ENCODE measurements at places on chromosomes 12 and 14.

DNA sequence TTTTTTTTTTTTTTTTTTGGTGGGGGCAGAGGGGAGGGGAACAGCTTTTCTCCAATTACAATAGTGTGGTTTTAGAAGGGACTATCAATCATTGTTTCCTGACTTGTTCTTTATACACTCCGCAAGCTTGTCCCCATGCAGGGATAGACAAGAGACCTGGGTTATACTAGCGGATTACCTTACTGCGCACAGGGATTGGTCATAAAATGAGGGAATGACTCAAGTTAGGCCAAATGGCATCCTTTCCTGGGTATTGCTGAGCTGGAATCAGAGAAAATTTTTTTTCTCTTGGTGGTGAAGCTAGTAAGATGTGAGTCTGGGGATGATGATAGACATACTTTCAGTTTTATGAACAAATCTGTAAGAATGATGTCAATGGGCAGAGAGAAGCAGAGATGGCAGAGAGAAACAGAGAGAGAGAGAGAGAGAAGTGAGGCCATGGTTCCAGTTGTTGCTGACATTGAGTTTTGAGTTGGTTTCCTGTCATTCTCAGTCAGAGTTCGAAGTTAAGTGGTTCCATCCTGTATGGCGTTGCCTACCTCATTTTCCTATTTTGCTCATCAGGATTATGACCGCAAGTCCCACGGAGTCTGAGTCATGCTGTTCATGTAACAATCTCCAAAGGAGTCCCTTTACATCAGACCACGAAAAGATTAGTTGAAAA, 59.1 kb upstream of the OTOGL start:
- DNase-seq: no peak

GRCh38 chr12:45290216-45290605, 74.3 kb downstream of the ANO6 start:
- DNase-seq: no peak

- no peak for DNase-seq
Measured at GRCh38 chr12:68106160-68106559, 53.4 kb downstream of the IFNG start.

- DNase-seq: no peak
Measured at GRCh38 chr12:62604373-62604772, 137.7 kb downstream of the MON2 start.

- no peak for DNase-seq
Measured at GRCh38 chr14:39668449-39668848, 236.2 kb upstream of the FBXO33 start.

DNA sequence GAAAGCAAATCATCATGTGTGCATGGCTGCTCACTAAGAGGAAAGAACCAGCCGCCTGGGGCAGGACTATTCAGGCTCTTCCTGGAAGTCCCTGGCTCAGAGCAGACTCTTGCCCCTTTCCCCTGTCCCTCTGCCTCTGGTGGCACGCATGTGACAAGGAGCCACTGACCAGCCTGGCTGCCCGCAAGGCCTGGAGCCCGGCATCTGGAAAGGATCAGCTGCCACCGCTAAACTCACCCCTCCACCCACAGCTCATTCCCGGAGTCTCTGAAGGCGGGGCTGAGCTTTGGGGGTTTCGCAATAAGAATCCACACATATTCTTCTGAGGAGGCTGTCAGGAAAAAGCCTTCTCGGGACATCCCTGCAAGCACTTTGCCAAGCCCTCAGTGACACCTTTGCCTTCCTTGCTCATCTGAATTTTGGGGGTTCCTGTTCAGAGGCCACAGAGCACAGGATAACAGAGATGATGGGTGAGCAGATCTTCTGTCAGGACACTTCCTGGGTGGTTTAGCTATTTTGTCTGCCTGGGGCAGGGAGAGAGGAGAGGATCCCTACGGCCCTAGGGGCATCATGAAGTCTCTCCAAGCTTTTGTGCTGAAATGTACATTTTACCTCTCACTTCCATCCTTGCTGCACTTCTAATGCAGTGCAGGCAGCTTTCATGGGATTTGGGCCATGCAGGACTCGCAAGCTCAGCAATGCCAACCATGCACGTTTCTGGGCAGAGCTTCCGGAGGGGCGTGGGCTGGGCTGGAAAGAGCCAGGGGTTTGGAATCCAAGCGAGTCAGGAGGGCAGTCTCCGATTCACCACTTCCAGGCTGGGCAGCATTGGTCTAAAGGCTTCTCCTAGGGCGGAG, 124.8 kb upstream of the MAP1LC3B2 start:
- DNase-seq: no peak

DNA sequence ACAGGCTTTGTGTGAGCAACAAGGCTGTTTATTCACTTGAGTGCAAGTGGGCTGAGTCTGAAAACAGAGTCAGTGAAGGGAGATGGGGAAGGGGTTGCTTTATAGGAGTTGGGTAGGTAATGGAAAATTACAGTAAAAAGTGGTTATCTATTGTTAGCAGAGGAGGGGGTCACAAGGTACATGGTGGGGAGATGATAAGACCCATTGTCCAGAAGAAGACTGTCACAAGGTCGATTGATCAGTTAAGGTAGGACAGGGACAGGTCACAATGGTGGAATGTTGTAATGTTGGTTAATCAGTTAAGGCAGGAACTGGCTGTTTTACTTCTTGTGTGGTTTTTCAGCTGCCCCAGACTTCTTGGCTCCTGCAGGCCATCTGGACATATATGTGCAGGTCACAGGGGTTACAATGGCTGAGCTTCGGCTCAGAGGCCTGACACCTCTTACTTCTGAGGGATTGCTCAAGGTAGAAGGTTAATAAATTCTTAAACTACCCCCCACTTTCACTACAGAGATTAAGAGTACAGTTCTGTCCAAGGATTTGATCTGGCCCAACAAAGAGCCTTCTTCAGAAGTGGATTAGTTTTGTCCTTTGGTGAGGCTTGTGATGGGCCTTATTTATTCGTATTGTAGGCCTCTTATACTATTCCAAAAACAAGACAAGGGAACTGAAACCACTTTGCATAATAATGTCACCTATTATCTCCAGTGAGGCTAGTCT, 13.8 kb upstream of the DHRS4 start:
- DNase-seq: no peak

GRCh38 chr12:104886418-104887401, 71.4 kb downstream of the SLC41A2 start:
- no peak for DNase-seq

GRCh38 chr14:38389681-38390080, 133.8 kb upstream of the CLEC14A start:
- no peak for DNase-seq

DNA sequence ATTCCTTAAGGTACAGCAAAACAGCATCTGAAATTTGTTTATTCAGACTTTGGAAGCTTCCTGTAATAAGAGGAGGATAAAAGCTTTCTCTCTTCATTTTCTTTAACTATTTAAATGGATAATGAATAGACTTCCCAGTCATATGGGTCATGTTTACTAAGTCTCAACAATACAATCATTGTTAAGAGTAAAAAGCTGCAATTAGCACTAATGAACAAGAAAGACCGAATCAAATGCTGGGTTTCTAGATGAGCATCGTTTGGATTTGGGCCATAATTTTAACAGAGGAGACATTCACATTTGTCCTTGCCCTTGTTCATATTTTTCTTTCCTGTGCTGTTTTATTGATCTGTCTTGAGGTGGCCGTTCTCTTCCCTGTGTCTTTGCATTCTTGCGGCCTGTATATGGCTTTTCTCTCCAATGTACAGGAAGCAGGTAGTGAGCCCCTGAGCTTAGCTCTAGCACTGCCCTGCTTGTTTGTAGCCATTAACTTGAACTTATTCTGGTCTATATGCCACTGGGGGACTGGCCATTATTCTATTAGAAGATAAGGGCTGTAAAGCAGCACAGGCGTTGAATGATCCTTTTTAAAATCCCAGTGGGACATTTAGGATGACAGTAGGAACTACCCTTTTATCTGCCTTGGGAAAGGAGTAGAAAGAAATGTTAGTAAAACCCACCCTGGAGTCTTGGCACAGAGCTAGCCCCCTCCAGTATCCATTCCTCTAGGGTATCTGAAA, 34.6 kb downstream of the ABHD12B start:
- DNase-seq: peak; percentile 8

DNA sequence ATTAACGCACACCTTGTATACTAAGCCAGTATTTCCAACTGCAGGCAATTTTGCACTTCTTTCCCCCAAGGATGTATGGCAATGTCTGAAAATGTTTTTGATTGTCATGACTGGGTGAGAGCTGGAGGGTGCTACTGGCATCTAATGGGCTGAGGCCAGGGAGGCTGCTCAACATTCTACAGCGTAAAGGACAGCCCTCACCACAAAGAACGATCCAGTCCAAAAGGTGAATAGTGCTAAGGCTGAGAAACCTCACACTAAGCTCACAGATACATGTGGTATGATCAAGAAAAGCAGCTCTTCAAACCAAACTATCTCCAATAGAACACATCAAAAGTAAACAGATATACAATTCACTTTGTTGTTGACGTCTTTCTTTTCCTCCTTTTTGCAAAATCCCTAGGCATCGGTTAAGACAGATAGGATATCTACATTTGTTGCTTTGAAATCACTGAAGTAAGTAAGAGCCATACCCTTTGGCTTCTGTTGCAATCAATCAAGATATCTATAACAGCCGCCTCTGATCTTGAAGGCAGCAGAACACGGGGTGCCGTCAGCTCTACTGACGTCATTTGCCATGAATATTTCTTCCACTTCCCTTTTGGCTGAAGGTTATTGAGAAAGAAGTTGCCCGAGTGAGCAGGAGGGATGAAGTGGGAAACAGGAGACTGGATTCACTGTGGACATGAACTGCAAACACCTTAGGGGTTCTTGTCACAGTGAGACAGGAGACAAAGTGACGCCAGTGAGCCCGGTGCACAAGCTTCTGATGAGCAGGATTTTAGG, 218.3 kb downstream of the FOXN3 start:
- no peak for DNase-seq

GRCh38 chr12:44335030-44335429, 499.1 kb downstream of the TMEM117 start:
- no peak for DNase-seq

DNA sequence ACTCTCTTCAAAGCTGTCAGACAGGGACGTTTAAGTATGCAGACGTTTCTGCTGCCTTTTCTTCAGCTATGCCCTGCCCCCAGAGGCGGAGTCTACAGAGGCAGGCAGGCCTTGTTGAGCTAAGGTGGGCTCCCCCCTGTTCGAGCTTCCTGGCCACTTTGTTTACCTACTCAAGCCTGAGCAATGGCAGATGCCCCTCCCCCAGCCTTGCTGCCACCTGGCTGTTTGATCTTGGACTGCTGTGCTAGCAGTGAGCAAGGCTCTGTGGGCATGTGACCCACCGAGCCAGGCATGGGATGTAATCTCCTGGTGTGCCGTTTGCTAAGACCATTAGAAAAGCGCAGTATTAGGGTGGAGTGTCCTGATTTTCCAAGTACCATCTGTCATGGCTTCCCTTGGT, 900.4 kb upstream of the MDGA2 start:
- no peak for DNase-seq

GRCh38 chr14:31962920-31963319, 114.2 kb upstream of the ARHGAP5 start:
- no peak for DNase-seq

GRCh38 chr12:40614923-40615322, 77.3 kb upstream of the CNTN1 start:
- no peak for DNase-seq

DNA sequence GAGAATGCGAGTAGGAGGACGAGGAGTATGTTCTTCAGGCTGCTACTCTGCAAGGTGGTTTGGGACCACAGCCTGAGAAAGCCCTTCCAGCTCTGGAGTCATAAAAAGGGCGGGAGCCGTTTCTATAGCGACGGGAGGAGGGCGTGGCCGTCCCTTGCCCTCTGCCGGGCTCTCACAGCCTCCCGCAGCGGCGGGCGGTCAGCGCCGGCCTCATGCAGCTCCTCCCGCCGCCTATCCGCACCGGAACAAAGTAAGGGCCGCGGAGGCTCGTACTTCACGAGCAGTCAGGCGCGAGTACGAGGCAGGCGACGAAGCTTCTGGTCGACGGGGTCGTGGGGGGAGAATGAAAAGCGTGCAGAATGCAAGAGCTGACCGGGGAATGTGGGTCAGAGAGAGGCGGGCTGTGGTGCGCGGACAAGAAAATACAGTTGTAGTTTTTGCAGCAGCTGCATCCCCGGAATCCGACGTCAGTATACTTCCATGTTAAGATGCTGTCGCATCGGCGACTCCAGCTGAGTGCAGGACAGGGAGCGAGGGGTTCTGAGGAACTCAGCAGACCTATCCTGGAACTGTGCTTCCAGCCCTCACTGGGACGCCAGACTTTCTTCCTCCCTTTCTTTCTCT, at the start of gene DYRK4:
DYRK4 (plus strand) TSS at position 175 of the 624 bp plus-strand sequence; CDS start at position 213, 38 bp downstream.
- peak; percentile 48 for DNase-seq

- no peak for DNase-seq
Measured at GRCh38 chr14:99029145-99029915, 242.7 kb downstream of the BCL11B start.

DNA sequence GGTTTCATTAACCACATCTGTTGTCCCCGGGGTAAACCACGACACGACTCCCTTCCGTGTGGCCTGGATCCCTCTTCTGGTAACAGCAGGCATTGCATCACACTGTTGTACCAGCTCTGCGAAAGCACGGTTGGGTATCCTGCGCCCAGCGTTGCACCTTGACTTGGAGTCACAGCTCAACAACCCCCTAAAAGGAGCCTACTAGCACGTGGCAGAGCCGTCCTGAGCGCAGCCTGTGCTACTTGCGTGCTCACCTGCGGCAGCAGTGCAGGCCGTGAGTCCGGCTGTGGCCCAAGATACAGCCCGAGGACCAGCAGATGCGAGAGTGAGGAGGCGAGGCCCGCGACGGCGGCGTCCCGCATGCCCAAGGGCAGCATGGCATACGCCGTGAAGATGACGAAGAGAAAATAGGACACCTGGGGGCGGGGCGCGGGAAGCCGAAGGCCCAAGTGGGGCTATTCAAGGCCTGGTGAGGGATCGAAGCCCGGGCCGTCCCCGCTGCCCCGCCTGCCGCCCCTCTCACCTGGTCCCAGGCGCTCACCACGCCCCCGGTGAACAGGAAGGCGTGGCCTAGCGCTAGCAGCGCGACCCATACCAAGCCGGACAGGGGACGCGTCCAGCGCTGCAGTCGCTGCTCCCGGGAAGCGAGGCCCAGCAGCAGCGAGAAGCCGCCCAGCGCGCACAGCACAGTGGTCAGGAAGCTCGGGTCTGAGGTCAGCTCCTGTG, 2.4 kb downstream of the ADCY4 start:
- DNase-seq: peak; percentile 35

DNA sequence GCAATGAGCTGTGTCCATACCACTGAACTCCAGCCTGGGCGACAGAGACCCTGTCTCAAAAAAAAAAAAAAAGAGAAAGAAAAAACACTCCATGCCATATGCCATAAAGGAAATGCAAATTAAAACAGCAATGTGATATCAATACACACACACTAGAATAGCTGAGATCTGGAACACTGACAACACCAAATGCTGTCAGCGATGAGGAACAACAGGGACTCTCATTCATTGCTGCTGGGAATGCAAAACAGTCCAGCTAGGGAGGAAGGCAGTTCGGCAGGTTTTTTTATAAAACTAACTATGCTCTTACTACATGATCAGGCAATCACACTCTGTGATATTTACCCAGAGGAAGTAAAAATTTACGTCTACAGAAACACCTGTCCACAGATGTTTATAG, 3.4 kb upstream of the ABCB9 start:
- peak; percentile 98 for DNase-seq

GRCh38 chr14:21072031-21072473, 1.9 kb downstream of the ARHGEF40 start:
- no peak for DNase-seq

- peak; percentile 69 for DNase-seq
Measured at GRCh38 chr12:71392521-71393145, 47.0 kb upstream of the LGR5 start.

Measured in NCI-H526 treated with DMSO at 0.1 percent for 48 hours (cell line).